ENCODE measurements at places on chromosomes 7 and 10.

DNA sequence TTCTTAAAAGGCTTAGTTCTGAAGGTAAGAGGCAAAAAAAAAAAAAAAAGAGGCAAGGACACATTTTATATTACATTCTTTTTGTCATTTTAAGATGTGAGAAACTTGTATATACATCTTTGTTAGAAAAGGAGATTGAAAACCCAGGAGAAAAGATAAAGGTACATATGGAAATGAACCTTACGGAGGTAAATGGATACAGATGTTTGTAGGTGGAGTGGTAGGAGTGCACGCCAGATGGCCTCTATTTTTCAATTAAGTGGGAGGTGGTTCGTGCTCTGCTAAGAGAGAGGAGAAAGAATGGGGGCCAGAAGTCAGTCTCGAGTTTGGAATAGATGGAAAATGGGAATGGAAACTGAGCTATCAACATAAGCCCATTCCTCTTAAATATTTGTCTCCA lies 622.5 kb upstream of the GHITM start:
- no peak for DNase-seq

DNA sequence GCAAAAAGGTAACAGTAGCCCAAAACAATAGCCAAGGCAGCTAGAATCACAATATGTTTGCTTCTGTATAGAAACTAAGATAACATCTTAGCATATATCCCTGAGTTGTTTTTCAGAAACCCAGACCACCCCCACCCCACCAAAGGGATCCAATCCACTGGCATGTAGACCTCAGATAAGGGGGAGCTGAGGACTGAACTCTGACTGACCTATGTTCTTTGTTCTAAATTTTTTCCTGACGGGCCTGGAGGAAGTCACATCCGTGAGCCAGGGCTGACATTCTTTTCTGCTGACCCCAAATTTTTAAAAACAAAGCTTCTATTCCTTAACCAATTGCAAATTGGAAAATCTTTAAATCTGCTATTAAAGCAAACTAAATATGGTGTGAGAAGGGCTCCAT lies 493.9 kb upstream of the IGFBP3 start:
- DNase-seq: no peak

- no peak for DNase-seq
Measured at GRCh38 chr10:64209561-64209960, 688.4 kb downstream of the REEP3 start.

- DNase-seq: no peak
Measured at GRCh38 chr10:42872865-42873435, 90.4 kb downstream of the BMS1 start.

GRCh38 chr10:15627617-15628196 lies 92.0 kb downstream of the ITGA8 start:
- DNase-seq: no peak

DNA sequence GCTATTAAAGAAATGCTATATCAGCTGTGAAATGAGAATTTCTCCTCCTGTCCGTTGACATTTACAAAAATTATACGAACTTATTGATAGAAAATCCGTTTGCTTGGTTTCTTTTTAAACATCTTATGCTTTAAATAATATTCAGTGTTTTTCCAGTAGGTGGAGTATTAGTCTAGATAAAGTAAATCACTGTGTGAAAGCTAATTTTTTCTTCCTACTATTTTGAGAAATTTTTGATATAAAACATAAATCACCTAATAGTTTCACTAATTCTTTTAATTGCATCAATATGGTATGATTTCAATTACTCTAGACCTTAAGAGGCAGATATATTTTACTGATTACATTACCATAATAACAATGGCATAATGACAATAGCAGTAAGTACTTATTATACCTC lies 335.2 kb upstream of the C7orf33 start:
- no peak for DNase-seq

- DNase-seq: no peak
Measured at GRCh38 chr7:80298201-80298600, 163.6 kb downstream of the GNAI1 start.

DNA sequence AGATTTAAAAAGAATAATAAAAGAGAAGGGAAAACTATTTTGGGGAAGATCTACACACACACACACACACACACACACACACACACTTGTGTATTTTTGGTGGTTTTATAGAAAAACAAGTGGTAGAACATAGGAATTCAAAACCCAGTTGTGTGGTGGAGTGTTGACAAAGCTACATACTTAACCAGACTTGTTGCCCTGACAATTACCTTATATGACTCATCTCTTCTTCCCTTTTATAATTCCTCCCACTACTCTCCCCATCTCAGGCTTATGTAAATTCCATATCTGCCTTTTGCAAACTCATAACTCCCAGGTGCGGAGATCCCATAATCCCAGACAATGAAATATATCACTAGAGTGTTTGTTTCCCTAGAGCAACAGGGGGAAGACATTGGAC lies 873.7 kb downstream of the NXPH1 start:
- no peak for DNase-seq

DNA sequence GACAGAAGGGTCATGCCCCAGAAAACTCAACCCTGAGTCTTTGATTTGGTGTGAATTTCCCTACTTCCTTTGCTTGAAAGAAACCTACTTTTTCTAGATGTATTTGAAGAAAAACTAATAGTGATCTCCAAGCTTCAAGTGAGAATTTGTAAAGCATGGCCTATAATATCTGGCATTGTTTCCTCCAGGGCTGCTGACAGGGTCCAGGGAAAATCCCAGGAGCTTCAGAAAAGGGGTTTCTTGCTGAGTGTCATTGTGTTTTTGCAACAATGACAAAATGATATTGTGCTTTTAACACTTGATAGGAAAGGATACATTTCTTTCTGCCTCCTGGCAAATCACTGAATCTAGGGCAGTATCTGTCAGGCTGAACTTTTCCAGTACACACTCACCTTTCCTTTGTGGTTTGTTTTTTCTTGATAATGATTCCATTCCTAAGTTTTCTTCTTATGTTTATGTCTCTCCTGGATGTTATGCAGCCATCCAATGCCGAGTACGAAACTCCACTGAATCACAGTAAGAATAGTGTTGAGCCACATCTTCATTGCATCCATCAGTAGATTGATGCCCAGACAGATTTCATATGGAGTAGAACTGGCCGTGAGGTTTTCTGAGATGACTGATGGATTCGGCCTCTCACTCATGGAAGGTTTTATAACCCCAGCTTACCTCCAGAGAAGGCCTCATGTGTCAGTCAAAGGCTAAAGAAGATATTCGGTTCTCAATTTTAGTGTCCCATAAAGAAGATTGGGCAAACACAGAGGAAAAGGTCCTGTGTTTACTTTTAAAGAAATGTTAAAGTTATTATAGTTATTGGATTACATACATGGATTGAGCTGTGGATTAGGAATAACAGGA lies 76.9 kb upstream of the STEAP1B start:
- DNase-seq: no peak

DNA sequence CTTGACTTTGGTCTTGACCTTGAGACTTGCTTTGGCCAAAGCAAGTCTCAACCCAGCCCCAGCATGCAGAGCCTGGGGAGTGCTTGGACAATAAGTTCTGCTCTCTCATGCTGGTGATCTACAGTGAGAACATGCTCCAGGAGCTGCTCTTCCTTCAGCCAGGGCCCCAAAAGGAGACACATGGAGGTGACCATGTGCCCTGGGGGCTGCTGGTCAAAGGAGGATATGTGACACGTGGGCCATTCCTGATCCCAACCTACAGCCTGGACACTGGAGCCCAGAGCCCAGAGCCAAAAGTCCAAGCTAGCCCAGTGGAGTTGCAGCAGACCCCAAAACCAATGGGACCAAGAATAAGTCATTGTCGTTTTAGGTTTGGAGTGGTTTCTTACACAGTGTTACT lies 78.2 kb upstream of the CHST15 start:
- DNase-seq: no peak

GRCh38 chr10:95522117-95522516 lies 39.1 kb downstream of the SORBS1 start:
- no peak for DNase-seq

- DNase-seq: no peak
Measured at GRCh38 chr7:18896343-18896975, 221.0 kb downstream of the TWIST1 start.

DNA sequence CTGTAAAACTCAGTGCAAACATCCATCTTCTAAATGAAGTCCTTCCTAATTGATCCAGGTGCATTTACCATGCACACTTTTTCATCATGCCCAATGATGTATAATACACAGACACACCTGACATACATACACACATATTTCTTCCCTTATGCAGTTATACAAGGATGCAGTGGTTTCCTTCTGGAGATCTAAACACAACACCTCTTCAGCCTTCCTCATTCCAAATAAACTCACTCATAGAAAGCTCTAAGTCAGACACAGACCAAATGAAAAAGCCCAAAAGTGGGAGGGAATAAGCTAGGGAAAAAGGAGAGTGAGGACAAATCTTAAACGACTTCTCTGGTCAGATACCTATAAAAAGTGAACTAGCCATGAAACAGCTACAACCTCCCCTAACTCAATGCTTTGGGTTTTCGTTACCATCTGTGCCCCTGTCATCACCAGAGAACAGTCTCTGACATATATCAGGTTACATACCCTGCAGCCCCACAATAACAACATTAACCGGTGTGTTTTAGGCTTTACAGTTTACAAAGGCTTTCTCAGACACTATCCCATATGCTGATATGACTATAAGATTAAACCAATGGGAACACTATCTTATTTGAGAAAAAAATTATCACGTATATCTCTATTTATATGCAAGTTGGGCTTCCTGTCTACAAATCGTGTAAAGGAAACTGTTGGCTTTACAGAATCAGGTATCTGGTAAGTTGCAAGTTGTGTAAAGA lies 675.2 kb downstream of the PHTF2 start:
- no peak for DNase-seq

- no peak for DNase-seq
Measured at GRCh38 chr7:16422917-16423316, 1.6 kb upstream of the CRPPA start.

DNA sequence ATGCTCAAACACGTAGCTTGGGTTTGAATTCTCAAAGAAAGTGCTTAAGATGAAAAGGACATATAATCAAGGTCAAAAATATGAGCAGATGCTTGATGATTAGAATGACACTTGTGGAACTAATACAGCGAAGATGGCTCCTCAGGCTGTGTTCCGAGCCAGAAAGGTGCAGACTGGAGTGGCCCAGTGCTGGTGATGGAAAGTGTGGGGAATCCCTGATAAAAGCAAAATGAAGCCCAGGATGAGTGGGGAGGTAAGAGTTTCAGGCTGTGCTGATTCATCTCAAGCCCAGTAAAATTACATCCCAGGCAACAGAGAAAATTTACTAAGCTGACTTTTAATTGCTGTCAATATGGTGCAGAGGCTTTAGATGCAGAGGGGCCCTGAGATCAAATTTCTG lies 77.8 kb upstream of the IKZF1 start:
- DNase-seq: no peak

GRCh38 chr7:156017916-156018700 lies 205.8 kb upstream of the SHH start:
- no peak for DNase-seq

- DNase-seq: no peak
Measured at GRCh38 chr7:36690041-36690440, 34.3 kb downstream of the AOAH start.

GRCh38 chr7:128067983-128068382 lies 36.7 kb upstream of the LRRC4 start:
- no peak for DNase-seq

DNA sequence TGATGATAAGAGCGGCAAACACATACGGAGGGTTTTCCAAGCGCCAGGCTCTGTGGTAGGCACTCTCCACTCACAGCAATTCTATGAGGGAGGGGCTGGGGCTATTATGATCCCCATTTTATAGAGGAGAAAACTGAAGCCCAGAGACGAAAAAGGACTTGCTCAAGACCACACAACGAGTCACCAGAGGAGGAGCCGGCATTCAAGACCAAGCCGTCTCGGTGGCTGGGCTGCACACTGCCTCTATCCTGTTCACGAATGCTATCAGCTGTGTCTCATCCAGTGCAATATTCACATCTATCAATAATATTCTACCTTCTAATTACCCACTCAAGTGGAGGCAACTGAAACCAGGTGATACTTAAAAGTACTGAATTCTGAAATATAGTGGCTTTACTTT lies 67.8 kb upstream of the NMT2 start:
- DNase-seq: no peak

- DNase-seq: no peak
Measured at GRCh38 chr10:103712146-103712545, 143.2 kb downstream of the SH3PXD2A start.

- no peak for DNase-seq
Measured at GRCh38 chr7:143931739-143932138, 3.3 kb upstream of the OR2F2 start.

DNA sequence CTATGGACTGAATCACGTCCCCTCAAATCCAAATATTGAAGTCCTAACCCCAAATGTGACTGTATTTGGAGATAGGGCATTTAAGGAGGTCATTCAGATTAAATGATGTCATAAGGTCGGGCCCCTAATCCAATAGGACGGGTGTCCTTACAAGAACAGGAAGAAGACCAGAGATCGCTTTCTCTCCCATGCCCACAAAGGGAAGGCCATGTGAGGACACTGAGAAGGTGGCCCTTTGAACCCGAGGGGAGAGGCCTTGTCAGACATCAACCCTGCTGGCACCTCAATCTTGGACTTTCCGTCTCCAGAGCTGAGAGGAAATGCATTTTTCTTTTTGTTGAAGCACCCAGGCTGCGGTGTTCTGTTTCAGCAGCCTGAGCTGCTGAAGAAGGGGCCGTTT lies 72.3 kb upstream of the KLF6 start:
- DNase-seq: no peak

GRCh38 chr7:106640368-106641141 lies 20.4 kb downstream of the CCDC71L start:
- no peak for DNase-seq

DNA sequence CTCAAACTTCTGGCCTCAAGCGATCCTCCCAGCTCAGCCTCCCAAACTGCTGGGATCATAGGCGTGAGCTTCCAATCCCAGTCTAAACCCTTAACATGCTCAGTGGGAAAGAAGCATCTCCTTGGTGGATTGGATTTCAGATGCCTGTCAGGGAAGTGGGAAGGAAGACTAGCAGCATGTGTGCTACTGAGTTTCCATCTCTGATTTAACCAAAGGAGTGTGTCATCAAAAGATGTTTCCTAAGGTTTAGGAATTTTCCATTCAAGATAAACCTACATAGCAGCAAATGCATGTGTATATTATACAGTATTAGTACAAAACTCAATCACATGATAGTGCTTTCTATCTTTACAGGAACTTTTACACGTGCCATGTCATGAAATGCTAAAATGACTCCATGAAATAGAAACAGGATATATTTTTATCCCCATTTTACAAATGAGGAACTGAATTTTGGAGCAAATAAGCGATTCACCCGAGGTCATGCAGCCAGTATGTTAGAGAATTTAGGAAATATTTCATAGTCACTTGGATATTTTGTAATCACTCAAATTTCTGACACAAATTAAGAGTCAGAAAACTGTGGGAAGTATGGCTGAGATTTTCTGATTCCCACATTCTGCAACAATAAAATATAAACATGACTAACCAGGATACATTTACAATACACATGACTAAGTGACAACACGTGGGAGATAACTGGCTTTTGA lies 11.4 kb upstream of the TMEM26 start:
- no peak for DNase-seq

- no peak for DNase-seq
Measured at GRCh38 chr10:95406651-95407280, 116.0 kb upstream of the PDLIM1 start.
